ENCODE measurements at places on chromosomes 7 and 10.

DNA sequence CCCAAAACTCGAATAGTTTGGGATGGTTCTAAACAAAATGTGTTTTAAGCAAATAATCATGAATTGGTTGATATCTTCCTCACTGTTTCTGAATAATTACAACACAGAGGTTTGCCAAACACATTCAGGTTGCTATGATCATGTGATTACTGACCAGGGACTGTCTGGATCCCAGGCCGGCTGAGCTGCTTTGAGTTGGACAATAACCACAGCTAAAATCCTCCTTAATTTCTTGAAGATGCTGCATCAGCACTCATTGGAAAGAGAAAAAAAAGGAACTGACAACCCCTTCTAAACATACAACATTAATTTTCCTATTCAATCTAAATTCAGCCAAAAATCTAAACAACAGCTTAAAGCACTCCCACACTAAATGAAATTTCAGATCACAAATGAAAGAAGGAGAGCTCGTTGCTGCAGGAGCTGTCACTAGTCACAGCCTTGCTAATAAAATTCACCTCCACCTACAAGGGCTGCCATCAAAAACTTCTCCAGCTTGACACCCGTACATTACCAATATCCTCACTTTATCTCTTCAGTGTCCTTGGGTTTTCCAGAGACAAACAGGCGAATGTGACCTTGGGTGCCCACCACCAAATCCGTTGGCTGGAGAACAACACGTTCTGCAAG, 560.2 kb downstream of the KCNMA1 start:
- DNase-seq: no peak

- DNase-seq: no peak
These were observed 89.2 kb upstream of the FGL2 start for GRCh38 chr7:77288676-77289320.

DNA sequence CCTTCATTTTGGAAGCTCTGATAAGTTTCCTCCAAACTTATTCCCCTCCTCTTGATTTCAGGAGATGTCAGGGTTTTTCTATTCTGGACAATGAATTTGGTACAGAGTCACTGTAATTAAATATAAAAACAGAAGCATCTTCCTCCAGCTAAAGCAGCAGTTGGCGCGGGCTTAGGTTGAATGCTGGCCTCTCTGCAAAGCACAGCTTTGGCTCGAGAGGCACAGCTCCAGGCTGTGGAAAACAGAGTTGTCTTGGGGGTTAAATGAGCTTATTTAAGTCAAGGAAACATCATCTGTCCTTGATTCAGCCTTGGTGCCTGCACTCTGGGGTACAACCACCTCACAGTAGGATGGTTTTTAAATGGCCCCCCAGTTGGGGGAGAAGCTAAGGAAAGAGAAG, 35.0 kb upstream of the PDCD4 start:
- no peak for DNase-seq

GRCh38 chr7:105769901-105770628, 106.3 kb downstream of the ATXN7L1 start:
- DNase-seq: no peak

GRCh38 chr7:16071246-16071857, 350.0 kb downstream of the CRPPA start:
- no peak for DNase-seq

DNA sequence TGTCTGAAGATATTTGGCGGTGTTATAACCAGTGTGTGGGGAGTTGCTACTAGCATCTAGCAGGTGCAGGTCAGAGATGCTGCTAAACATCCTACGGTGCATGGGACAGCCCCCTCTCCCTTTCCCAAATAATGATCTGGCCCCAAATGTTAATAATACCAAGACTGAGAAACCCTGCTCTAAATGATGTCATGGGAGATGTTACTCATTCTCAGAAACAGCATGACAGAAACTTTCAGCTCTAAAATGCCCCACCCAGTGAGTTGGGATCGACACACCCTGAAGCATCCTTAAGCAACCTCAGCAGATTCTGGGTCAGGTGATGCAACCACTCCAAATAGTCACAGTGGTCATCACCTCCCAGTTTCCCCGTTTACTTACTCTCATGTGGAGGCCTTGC, 108.8 kb upstream of the MPP7 start:
- no peak for DNase-seq

- DNase-seq: no peak
These were observed 17.9 kb downstream of the AFAP1L2 start for GRCh38 chr10:114386452-114386851.

- no peak for DNase-seq
These were observed 67.6 kb downstream of the TMEM130 start for GRCh38 chr7:98802088-98802780.

DNA sequence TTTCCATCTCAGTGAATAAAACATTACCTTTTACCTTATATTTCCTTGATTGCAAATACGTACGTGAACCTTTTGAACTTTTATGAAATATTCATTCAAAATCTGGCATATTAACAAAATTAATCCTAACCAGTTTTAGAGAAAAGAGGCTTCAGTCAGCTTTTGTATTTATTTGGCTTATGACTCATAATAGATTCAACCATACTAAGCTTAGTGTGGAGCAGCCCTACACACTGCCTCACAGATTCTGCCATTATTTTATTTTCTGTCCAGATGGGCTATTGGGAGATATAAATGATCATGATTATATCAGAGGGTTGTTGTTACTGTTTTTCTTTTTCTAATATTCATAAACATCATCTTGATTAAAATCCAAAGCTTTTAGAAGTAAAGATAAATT, 325.5 kb downstream of the GPR37 start:
- no peak for DNase-seq

DNA sequence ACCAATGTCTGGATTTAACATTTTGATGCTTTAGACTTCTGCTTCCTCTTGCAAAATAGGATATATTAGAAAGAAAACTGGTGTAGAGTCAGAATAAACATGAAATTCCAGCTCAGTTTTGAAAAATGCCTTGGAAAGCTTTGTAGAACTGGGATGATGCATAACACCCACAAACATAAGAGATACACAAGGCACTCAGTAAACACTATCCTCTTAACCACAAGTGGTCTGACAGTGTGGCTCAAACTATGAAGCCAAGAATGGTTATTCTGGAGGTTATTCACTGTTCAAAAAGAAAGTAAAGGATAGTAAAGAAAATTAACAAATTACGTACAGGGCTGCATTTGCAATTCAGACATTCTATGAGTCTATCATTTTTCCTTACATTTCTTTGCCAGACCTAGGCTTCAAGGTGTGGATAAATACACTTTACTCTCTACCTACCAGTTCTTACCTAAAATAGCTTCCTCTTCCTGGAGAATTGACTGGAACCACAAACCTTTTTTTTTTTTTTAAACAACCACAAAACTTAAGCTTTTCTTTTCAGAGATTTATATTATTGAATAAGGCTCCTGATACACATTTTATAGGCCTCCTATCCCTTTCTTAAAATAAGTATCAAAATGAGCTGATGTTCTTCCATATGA, 9.0 kb upstream of the RSBN1L start:
- DNase-seq: no peak

- DNase-seq: no peak
These were observed 485.1 kb upstream of the KLF6 start for GRCh38 chr10:4270116-4270515.

DNA sequence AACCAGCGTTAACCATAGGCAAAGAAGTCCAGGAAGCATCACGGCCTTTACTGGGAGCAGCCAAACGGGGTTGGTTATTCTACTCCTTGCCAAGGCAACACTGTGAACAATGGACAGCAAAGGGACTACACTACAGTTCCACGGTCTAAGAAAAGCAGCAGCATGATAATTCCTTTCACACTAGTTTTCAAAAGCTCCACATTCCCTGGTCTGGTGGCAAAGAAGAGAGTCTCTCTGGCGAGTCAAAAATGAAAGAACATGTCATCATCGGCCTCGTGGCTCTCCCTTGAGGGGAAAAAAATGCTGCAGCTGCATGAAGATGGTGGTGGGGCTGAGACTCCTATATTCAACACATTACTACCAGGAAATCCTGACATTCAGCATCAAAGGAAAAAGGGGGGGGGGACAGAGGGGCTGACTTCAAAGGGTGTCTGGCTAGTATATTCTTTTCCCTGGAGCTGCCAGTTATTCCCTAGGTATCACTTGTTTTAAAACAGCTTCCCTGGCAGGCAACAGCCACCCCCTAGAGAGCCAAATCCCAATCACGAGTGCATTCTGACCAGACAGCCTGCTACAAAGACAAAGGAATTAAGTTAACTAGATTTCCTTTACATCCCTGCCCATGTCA, 49.1 kb downstream of the SLC37A3 start:
- DNase-seq: no peak

- DNase-seq: no peak
These were observed 48.7 kb downstream of the STK17A start for GRCh38 chr7:43631559-43631958.

DNA sequence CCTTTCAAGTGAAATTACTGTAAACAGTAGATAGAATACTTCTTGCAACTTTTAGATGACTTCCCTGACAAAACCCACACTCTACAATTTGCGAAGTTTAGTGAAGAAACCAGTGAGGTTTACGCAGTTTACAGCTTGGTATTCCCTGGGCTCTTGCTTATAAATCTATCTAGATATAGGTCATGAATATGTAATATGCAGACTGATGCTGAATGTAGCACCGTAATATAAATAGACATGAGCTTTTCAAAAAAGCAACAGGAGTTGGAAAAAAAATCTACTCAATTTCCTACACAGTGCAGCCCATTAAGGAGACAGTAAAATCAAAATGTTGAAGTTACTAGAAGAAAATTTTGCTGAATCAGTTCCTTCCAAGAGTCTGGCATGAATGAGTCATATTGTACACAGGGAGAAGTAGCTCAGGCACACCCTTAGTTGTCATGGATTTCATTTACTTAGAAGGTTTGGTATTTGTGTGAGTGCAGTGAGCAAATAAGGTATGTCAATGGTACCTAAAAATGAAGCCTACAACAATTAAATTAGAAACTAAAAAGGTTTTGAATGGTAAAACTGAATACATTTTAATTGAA, 67.7 kb upstream of the NEUROD6 start:
- no peak for DNase-seq

GRCh38 chr7:142863891-142864685, 9.2 kb downstream of the EPHB6 start:
- DNase-seq: no peak

- DNase-seq: no peak
These were observed 77.9 kb downstream of the HECTD2 start for GRCh38 chr10:91487911-91488582.

GRCh38 chr7:106038916-106039315, 73.2 kb downstream of the SYPL1 start:
- DNase-seq: no peak

DNA sequence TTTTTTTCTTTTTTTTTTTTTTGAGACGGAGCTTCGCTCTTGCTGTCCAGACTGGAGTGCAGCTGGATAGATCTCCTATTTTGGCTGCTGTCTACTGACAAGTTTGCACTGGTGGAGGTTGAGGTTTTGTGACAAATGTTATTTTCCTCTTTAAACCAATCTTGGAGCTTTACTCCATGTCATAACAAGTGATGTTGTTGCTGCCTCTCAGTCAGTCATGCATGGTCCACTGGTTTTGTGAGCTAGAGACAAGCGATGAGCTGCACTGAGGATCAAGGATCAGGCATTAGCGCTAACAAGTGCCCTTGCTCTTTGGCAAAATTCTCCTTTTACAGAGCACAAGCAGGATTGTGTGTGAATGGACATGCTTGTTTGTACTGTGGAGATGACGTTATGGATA, 805 bp upstream of the WDFY4 start:
- DNase-seq: no peak

DNA sequence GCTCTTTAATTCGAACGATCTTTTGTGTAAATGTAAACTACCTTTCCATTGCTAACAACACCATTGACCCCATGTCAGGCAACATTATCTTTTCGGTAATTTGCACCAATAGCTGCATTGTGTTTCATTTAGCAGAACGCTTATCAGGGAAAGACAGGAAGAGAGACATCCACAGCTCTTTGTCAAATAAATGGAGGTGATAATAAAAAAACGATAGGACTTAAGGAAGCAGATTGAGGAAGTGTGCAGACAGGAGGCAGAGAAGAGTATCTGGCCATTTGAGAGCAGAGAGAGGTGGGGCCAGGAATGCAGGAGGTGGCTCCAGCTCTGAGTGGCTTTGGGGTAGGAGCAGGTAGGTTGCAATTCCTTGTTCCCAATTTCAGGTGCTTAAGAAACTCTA, 37.5 kb upstream of the ADARB2 start:
- no peak for DNase-seq

GRCh38 chr7:44738051-44738723, 10.5 kb upstream of the ZMIZ2 start:
- no peak for DNase-seq

DNA sequence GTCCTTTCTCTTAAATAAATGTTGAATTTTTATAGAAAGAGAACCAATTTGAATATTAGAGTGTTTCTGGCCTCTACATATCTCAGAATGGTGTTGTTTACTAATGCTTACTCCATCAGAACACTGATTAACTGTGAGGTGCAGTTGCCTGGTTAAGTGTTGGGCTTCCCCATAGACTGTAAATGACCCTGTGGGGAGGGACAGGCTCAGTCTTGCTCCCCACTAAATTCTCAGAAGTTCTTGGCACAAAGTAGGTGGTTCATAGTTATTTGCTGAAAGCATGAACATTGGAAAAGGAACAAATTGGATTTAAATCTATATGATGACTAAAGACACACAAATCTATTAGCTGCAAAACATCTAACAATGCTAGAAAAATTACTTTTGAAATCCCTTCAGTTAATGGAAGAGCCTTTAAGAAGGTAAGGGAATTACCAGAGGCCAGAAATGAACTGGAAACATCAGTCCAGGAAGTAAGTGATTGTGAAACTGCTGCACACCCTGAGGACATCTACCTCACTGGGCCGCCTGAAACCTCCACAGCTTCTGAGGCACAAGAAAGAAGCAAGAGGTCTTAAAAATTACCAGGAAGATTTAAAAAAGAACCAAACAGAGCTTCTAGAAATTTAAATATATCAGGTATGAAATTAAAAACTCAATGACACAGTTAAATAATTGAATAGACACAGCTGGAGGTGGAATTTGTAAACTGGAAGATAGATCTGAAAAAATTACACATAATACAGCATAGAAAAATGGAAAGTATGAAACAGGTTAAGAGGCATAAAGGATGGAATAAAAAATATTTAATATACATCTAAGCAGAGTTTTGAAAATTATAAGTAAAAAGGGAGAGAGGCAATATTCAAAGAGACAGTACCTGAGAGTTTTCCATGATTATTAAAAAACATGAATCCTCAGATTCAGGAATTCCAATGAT, 17.8 kb upstream of the COMTD1 start:
- no peak for DNase-seq

DNA sequence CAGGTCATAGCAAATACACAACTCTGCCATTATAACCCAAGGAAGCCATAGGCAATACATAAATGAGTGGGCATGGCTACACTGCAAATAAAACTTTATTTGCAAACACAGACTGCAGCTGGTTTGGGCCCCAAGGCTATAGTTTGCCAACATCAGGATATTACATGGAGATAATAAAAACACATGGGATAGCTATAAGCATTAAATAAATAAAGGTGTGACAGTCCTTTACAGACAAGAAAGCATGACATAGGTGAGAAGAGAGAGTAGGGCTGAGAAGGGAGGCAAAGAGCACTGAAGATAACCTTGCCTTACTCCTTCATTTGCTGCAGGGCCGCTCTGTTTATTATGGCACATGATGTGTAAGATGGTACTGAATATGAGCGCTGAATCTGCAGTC, 135.1 kb upstream of the GHITM start:
- DNase-seq: no peak

All from stimulated activated CD8-positive, alpha-beta memory T cell treated with anti-CD3 and anti-CD28 coated beads, Interleukin-12 subunit alpha, Interleukin-12 subunit beta, amount 100 ng/mL, for 1 hour (primary cell).